ENCODE measurements at places on chromosomes 5 and 9. TPM values are rescaled to one million over a fixed set of nuclear protein-coding genes. Genes with fewer than 3 reads are reported as not detected.

Gene PCDHGB6
- 1.5 TPM for total RNA-seq

Gene INPP5E
- total RNA-seq = 6.4 TPM

DNA sequence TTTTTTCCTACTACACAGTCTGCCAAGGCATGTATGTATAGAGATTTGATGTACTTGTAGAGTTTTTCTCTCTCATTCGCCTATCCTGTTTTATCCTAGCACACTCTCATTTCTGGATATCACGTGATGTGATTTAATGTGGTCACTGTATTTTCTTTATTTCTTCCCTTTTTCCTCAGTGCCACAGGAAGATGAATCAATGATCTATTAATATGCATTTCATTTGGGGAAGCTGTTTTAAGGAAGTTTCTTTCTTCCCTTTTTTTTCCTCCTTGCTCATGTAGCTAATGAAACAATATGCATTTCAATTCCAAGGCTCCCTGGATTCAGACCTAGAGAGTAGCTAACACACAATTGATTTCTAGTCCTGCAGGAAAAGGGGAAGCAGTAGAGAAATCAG, 506.3 kb upstream of the WWC1 start:
- no peak for DNase-seq

DNA sequence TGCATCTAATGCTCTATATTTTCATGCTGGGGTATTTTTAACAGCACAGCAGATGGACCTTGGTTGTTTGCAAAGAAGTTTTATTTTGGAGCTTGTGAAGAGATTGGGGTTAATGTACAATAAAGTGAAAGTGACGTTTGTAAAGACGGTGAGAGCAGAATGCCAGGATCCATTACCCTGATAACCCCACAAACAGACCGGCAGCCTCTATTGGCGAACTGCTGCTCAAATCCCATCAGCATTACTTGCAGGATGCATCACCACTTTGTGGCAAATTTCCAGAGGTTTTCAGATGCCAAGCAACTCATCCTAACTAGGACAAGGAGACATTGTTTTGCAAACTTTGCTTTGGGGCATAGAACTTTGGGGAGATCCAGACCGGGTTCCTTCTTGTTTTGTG, 383.3 kb upstream of the ZNF462 start:
- DNase-seq = no peak

Gene ORM2
- not detected for total RNA-seq

DNA sequence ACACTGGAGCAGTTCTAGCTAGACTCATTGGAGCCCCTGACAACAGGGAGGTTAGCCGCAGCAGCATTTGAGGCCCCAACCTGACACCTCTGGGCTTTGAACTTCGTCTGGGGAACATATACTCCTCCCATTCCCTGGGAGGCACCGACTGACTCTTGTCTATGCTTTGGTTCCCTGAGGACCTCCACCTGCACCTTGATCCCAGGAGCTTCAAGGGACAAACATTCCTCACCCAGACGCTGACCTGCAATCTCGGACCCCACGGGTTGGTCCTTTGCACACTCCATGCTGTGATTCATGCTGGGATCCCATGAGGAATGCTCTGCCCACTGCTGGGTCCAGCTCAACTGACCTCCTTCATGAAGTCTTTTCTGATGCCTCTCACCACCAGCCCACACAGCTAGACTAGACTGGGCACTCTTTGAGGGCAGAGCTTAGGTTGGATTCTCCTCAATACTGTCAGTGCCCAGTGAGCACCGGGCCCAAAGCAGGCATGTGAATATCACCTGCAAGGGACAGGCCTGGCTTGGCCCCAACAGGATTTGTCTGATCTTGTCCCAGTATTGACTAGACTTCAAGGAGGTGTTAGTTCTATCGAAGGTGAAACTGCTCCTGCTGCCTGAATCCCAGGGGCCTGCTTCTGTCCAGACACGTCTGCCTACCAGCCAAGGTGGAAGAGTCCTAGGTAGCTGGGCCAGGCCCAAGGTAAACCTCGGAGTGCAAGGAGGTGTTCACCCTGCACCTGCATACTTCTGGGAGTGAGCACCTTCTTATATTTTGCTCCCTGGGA, 51.8 kb upstream of the ZBTB43 start:
- DNase-seq = no peak

Gene SLIT3
- under 0.01 TPM for total RNA-seq

Gene ANKRD20A1
- 1.2 TPM for total RNA-seq

DNA sequence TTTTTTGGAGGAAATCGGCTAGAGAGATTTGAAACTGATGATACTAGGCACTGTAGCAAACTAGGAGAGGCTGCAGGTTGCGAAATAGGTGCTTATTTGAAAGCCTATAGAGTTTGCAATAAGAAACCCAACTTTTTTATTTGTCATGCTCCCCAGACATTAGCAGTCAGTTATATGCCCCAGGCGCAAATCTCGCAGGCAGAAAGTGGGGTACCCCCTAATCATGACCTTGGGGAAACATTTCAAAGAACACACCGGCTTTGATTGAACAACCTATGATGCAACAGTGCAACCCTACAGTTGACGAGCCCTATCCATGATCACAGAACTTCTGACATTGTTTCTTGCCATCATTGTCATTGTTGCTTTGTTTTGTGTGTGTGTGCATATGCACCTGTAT, 510.5 kb downstream of the RAB3C start:
- no peak for DNase-seq
